ENCODE measurements at places on chromosomes 6 and 20.

DNA sequence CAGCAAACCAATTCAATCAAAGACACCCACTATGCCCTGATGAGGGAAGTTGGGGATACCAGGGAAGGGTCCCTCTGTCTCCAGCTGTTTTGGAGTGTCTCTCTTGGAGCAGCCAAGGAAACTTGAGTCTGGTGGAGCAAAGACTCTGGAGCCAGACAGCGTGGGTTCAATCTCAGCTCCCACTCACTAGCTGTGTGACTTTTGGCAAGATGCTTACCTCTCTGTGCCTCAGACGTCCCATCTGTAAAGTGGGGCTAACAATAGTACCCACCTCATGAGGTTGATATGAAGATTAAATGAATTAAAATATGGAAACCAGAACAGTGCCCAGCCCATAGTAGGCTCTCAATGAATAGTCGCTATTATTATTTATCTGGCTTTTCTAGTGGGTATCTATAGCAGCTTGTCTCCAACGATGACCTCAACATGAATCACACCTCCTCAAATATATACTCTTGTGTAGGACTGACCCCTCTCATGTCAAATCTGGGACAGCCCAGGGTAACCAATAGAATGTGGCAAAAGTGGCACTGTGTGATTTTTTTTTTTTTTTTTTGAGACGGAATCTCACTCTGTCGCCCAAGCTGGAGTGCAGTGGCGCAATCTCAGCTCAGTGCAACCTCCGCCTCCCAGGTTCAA is 99.2 kb upstream of the FOXP4 start:
- DNase-seq = no peak

DNA sequence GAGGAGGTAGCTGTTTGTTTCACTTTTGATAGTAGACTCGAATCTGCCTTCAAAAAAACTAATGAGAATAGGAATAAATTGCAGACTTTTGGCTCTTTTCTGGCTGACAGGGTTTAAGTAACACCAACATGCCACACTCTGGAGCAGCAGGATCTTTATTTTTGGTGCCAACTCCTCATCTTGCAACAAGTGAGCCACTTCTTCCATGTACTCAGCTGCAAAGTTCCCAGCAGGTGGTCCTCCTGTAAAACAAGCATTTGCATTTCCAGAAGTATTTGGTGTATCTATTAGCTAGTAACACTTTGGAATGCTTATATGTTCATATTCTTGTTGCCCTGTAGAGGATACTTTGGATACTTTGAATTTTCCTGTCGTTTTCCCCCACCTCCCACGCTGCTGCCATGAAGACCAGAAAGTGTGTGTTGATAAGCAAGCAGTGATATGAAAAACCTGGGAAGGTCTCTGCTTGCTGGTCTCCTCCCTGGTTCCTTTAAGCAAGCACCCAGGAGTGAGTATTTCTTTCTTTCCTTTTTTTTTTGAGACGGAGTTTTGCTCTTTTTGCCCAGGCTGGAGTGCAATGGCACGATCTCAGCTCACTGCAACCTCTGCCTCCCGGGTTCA is 1.0 kb downstream of the ARMH2 start:
- DNase-seq = no peak

DNA sequence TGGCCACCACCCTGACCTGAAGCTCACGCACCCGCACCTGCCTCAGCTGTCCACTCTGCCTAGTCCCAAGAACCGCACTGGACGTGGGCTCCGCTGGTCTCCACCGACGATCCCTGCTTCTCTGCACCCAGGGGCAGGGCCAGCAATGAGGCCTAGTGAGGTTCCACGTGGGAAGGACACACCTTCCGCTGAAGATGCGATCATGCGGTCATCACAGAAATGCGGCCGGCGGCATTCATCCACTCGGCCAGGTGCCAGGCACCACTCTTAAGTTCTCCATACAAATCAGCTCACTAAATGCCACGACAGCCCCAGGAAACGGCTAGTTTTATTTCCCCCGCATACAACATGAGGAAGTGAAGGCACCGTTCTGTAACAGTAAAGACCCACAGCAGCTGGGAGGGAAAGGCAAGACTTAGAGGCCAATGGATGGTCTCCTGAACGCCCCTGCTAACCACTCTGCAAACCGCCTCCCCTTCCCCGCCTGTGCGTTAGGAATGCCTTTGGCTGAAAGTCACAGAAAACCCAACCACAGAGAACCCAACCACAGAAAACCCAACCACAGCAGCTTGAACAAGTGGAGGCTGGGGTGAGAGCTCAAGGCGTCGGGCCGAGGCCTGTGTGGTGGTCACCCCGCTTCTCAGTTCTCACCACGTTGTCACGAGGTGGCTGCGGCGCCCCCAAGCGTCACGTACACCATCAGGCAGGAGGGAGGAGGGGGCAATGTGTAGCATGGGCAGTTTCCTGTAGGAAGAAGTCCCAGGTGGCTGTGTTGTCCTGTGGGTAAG is 204.4 kb downstream of the TAF4 start:
- DNase-seq = no peak

DNA sequence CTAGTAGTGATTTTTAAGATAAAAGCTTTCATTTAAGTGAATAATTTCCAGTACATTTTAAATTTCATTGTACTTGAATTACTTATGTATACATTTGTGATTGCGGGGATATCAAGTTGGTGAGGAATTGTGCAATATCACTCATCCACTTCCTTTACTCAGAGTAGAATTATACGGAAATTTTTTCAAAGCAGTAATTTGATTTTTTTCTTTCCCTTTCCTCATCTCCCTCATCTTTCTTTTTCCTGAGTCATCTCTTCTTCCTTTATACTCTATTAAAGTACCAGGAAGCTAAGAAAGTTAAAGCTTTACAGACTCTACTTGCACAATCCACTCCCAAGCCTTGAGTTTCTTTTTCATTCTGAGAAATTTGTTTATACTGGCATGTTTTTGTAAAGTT is 60.9 kb upstream of the DEFB112 start:
- no peak for DNase-seq

- no peak for DNase-seq
Observed at GRCh38 chr6:109961611-109962041, 16.5 kb upstream of the GPR6 start.

DNA sequence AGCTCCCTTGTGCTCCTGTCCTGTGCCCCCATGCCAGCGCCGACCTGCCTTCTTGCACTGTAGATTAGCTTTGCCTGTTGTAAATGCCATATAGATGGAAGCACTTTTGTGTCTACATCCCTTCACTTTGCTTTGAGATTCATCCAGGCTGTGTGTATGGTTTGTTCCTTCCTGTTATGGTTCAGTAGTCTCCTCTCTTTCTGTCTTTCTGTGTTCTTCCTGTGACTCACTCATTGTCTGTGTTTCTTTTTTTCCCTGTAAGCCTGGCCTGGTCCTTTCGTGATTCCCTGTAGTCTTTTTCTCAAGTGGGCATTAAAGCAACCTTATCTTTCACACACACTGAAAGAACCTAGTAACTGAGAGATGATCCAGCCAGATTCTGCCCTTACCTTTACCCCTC is 66.6 kb downstream of the JARID2 start:
- no peak for DNase-seq

DNA sequence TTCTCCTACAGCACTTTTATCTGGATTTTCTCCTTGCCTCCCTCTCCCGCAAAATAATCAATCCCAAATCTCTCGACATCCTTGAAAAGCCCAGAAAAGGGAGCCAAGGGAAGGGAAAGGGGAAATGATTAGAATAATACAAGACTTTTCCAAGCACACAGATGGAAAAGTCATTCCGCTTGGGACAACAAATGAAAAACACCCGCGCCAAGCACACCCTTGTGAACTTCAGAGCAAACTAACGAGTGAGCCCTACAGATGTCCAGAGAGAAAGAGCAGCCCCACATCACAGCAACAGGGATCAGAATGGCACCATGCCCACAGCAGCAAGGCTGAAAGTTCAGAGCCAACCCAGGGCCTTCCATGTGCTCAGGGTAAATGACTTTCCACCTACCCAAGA is 49.6 kb downstream of the NINL start:
- no peak for DNase-seq

GRCh38 chr6:128271011-128271410 is 249.4 kb downstream of the PTPRK start:
- DNase-seq = no peak

- no peak for DNase-seq
Observed at GRCh38 chr20:25439328-25439727, 31.9 kb downstream of the GINS1 start.

DNA sequence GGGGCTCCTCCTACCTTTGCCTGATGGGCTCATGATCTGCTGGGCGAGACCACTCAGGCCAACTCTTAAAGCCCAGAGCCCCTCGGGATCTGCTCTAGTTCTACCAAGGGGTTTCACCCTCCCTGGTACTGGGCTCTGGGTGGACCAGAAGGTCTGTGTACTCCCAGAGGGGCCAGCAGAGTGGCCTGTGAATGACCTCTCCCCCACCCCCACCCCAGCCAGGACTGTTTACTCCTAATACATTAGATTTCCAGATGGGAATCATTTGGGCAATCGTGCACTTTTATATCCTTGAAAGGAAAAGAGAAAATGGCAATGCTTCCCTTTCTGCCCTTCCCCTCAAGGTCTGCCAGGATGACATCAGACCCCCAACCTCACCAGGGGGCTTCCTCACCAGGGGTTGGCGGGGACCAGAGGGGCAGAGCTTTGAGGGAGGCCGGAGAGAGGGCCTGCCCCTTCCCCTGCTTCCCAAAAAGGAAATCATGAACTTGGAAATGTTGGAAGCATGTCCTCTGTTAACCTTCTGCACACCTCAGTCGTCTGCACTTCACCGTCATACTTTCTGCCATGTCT is 37.1 kb upstream of the PMEPA1 start:
- DNase-seq = no peak

DNA sequence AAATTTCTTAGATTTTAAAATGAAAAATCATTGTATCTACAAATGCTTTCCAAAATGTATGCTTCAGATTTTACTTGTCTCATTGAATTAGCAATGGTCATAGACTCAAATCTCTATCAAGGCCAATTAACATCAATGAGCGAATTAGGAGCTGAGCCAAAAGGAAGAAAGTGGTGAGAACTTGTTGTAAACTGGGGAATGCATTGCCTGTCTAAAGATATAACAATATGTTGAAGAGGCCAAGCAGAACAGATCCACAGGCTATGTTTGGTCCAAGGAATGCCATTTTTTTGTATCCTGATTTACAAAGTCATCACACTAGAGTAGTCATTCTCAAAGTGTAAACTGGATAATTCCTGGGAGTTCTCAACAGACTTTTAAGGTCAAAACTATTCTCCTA is 370.7 kb downstream of the GJA1 start:
- no peak for DNase-seq

GRCh38 chr20:5069141-5069806 is 50.5 kb downstream of the PCNA start:
- no peak for DNase-seq

DNA sequence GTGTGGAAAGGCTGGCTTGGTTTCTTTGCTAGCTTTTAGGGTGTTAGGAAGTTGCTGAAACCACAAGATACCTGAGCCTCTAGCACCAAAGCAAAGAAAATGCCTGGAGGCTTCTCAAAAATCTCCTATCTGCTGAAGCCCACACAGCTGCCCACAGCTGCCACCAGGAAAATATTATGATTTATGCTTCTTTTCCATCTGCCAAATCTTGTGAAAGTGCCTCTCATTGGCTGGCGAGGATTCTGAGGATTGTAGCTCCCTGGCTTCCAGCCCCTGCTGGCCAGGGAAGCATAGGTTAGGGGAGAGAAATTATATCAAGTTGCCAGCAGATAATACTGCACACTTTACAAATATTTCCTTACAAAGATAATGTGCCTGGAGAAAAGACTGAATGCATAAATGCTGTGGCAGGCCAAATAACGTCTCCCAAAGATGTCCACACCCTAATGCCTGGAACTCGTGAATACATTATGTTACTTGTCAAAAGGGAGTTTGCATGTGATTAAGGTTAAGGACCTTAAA is 98.4 kb downstream of the MRPL14 start:
- no peak for DNase-seq

GRCh38 chr6:47700053-47700452 is 1.7 kb downstream of the ADGRF4 start:
- DNase-seq = no peak

GRCh38 chr6:43871284-43871683 is 101.3 kb downstream of the VEGFA start:
- no peak for DNase-seq

GRCh38 chr20:59802018-59802417 is 131.4 kb downstream of the SYCP2 start:
- no peak for DNase-seq

DNA sequence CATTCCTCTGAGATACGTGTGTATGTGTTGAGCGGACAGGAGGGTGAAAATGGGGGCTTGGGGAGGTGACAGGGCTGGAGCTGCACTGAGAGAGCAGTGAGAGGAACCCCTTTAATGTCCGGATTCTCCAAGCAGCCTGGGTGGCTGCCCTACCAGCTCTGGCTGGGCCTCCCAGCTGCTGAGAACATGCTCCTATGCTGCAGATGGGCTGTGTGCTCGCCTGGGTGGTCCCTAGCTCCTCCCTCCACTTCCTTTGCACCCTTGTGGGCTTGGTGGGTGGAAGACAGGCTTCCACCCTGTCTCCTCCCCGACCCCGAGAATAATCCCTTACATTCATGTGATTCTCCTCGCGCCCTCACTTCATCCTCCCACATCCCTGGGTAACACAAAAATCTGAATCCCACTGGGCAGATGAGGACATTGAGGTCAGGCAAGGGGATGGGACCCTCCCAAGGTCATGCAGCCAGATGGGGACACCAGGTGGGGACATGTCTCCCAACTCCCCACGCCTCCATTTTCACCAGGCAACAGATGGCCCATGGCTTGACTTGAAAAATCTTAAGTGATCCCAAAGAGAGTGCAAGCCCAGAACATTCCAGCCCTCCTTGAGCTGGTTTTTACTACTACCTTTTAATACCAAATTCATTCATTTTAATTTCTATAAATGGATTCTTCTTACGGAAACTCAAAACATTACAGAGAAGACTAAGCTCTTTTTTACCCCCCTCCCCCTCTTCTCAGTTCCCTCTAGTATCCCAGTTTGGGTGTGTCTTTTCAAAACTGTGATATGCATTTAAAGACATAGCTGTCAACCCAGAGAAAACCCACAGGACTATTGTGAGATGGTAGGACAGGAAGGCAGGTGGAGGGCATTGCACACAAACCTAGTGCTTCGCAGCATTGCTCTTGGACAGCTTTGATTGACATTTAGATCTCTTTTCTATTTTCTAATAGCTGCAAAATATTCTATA is 5.0 kb upstream of the PDRG1 start:
- DNase-seq = no peak

DNA sequence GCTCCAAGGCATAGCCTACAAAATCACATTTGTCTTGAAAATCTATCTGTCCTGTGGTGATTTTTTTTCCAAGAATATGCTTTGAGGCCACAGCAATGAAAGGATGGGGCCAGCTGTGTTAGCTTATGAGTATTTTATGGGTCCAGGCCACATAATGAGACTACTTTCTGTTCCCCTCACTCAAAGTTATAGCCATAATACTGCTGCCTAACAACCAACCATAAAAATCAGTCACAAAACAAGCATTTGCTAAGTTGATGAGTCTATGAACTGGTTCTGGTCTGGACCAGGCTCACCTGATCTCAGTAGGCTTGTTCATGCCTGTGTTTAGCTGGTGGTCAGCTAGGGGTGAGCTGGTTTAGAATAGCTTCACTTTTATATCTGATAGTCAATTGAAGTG is 192.5 kb upstream of the PLCB4 start:
- DNase-seq = no peak

- no peak for DNase-seq
Observed at GRCh38 chr6:95084867-95085266, 492.5 kb upstream of the MANEA start.

- DNase-seq = no peak
Observed at GRCh38 chr6:6640926-6641325, 52.4 kb downstream of the LY86 start.

GRCh38 chr6:17972074-17972952 is 15.1 kb downstream of the KIF13A start:
- DNase-seq = no peak

- DNase-seq = no peak
Observed at GRCh38 chr20:50323777-50324775, 133.4 kb downstream of the CEBPB start.
